Activated T-cell treated with anti-CD3 and anti-CD28 coated beads for 4 hours (primary cell): ENCODE measurements at places on chromosomes 16 and 17.
A peak's percentile ranks its signal among the peaks of the same experiment; 100 is the strongest.

GRCh38 chr16:89442990-89443726 is 47.2 kb downstream of the ANKRD11 start:
- no peak for DNase-seq

GRCh38 chr16:23146877-23147601 is 2.2 kb downstream of the USP31 start:
- DNase-seq: no peak

- no peak for DNase-seq
Measured at GRCh38 chr16:55435387-55435786, 43.6 kb upstream of the MMP2 start.

- no peak for DNase-seq
Measured at GRCh38 chr17:29124135-29124924, 55.9 kb downstream of the MYO18A start.

- no peak for DNase-seq
Measured at GRCh38 chr17:350706-351448, 1.7 kb downstream of the RPH3AL start.

DNA sequence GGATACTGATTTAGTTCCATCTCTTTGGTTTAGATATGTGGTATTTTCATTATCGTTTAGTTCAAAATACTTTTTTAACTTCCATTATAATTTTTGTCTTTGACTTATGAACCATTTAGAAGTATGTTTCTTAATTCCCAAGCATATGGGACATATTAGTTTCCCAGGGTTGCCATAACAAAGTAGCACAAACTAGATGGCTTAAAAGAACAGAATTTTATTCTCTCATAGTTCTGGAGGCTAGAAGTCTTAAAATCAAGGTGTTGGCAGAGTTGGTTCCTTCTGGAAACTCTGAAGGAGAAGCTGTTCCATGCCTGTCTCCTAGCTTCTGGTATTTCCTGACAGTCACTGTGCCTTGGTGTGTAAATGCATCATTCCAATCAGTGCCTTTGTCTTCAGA is 291.5 kb upstream of the AXIN2 start:
- DNase-seq: no peak

- no peak for DNase-seq
Measured at GRCh38 chr16:68088130-68088972, 3.2 kb downstream of the NFATC3 start.

DNA sequence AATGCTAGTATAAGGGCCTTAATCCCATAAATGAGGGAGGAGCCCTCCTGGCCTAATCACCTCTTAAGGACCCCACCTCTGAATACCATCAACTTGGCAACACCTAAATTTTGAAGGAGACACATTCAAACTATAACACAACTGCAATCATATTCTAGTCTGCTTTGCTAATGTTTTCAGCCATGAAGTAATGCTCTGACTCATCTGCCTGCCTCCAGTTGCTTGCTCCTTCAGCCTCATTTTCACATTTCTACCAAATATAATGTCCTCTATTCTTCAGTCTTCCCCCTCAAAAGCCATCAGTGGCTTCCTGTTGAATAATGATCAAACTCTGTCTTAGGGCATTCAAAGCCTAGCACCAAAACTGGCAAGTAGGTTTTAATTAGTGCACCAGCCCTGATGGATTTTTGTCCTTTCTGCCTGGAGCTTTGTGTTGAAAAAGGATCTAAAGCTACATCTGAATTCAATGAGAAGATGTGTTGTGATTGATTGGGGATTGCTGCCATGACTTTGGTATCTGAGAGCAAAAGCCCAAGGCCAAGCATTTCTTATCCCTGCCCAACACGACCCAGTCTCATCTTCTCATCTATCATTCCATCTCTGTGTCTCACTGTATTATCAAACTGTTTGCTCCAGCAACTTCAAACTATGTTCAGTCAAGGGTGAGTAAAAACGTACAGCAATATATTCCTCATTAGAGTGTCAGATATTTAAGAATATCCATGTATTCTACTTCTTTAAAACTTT is 140.8 kb upstream of the ELAC2 start:
- DNase-seq: no peak

- no peak for DNase-seq
Measured at GRCh38 chr17:65696739-65697394, 135.4 kb upstream of the AXIN2 start.

DNA sequence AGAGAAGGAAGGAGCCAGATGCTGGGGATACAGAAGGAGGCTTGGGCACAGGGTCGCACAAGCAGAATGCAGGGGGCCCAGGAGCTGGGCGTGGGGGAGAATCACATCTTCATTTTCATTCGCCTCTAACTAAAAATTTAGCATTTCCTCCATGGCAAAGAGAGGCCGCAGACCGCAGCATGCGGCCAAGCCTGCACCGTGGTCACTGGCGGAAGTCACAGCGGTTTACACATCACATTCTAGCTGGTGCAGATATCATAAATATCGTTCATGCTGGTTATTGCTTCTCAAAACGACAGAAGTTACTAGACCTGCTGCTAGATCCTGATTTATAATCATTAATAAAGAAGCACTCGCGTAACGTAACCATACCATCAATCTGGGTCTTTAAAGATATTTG is 162.0 kb downstream of the NTN1 start:
- no peak for DNase-seq

- peak; percentile 41 for DNase-seq
Measured at GRCh38 chr16:660459-661183, 7.3 kb upstream of the RHOT2 start.

DNA sequence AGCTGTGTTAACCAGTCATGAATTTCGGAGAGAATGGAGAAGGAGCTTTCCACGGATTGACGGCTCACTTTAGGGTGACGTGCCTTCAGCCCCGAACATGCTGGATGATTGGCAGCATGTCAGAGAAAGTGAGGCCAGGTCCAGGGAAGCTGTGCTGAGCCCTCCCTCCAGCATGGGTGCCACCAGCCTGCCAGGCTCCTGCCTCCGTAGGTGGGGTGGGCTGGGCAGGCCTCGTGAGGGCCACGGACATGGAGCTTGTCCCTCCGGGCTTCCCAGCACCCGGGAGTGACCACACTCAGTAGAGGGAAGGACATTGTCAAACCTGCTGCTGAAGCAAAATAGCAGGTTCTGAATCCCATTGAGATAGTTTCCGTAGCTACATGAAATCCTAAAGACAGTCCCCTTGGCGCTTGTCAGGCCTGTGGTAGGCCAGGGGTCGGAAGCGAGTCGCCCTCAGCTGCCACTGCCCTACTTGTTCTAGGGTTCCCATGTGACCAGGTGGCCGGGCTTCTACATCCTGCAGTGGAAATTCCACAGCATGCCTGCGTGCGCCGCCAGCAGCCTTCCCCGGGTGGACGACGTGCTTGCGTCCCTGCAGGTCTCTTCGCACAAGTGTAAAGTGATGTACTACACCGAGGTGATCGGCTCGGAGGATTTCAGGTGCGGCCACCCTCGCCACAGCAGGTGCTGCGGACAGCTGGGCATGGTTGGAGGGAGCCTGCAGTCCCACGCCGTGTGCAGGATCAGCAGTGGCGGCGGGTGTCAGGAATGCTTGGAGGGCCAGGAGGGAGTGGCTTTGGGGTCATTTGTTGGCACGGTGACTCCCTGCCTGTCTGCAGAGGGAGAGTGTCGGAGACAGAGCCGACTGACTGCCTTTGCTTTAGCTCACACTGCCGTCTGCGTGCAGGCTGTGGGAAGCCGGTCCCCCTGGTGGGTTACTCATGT is 72.3 kb downstream of the SEC14L1 start:
- DNase-seq: no peak

DNA sequence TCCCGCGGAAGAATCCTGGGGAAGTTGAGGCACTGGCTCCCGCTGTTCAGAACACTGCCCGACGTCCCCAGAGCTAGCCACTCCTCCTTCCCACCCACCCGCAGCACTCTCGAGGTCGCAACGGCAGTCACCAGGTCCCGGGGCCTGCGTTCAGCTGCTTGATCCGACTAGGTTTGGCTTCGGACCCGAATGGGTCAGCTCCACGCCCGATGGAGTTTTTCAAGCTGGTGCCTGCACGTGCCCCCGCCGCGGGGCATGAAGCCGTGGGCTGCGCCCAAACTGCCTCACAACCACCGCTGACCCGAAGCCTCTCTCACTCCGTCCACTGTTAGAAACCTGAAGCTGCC is 12.4 kb upstream of the ODF4 start:
- no peak for DNase-seq

DNA sequence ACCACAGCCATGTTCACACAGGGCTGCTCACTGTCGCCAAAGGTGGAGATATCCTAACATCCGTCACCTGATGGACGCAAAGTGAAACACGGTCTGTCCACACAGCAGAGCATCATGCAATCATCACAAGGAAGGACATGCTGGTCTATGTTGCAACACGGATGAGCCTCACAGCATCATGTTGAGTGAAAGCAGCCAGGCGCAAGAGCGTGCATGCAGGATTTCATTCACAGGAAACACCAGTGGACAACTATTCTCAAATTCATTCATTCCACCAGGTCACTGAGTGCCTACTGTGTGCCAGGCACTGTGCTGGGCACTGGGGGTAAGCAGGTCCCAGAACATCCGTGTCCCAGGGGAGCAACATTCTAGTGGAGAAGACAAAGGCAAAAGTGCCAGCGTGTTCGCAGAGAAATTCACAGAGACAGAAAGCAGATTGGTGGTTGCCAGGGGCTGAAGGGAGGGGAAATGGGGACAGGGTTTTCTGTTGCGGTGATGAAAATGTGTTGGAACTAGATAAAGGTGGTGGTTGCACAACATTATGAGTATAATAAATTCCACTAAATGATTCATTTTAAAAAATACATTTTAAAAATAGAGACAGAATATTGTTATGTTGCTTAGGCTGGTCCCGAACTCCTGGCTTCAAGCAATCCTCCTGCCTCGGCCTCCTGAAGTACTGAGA is 22.7 kb upstream of the KCNJ12 start:
- DNase-seq: no peak

DNA sequence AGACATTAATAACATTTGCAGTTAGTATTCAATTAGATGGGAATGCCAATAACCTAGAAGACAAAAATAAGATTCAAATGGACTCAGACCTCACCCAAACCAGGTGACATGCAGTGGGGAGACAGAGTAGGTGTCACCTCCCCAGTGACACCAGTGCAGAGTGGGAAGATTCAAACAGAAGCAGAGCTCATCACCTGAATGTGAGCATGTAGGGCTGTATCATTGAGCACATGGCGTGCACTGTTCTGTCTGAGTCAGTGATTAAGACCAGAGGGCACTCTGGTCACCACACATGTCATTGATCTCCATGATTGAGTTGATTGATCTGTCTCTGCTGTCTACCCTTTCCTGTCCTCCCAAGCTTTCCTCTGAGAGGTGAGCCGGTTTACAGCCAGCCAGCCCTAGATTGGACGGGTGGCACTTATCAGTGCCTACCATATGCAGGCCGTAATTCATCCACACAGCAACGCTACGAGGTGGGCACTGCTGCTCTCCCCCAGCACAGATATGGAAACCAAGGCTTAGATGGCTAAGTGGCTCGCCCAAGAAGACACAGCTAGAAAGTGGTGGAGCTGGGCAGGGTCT is 34.0 kb downstream of the RHBDL3 start:
- no peak for DNase-seq

- no peak for DNase-seq
Measured at GRCh38 chr16:8110572-8111514, 479.5 kb downstream of the TMEM114 start.

- no peak for DNase-seq
Measured at GRCh38 chr16:9885876-9886275, 296.4 kb downstream of the GRIN2A start.

DNA sequence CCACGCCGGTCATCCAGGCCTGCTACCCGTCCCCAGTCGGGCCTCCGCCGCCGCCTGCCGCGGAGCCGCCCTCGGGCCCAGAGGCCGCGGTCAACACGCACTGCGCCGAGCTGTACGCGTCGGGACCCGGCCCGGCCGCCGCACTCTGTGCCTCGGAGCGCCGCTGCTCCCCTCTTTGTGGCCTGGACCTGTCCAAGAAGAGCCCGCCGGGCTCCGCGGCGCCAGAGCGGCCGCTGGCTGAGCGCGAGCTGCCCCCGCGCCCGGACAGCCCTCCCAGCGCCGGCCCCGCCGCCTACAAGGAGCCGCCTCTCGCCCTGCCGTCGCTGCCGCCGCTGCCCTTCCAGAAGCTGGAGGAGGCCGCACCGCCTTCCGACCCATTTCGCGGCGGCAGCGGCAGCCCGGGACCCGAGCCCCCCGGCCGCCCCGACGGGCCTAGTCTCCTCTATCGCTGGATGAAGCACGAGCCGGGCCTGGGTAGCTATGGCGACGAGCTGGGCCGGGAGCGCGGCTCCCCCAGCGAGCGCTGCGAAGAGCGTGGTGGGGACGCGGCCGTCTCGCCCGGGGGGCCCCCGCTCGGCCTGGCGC is 2.4 kb downstream of the HIC1 start:
- DNase-seq: no peak

GRCh38 chr17:39591958-39592954 is 15.5 kb downstream of the NEUROD2 start:
- DNase-seq: no peak

GRCh38 chr17:73591296-73592078 is 52.8 kb downstream of the SDK2 start:
- DNase-seq: peak; percentile 13

- no peak for DNase-seq
Measured at GRCh38 chr17:78329263-78330059, 30.4 kb downstream of the SOCS3 start.

- no peak for DNase-seq
Measured at GRCh38 chr17:54891176-54891821, 9.4 kb upstream of the TOM1L1 start.

GRCh38 chr16:1428511-1428910 is 2.4 kb upstream of the PERCC1 start:
- no peak for DNase-seq

GRCh38 chr17:54256401-54256929 is 433.7 kb downstream of the KIF2B start:
- DNase-seq: no peak

DNA sequence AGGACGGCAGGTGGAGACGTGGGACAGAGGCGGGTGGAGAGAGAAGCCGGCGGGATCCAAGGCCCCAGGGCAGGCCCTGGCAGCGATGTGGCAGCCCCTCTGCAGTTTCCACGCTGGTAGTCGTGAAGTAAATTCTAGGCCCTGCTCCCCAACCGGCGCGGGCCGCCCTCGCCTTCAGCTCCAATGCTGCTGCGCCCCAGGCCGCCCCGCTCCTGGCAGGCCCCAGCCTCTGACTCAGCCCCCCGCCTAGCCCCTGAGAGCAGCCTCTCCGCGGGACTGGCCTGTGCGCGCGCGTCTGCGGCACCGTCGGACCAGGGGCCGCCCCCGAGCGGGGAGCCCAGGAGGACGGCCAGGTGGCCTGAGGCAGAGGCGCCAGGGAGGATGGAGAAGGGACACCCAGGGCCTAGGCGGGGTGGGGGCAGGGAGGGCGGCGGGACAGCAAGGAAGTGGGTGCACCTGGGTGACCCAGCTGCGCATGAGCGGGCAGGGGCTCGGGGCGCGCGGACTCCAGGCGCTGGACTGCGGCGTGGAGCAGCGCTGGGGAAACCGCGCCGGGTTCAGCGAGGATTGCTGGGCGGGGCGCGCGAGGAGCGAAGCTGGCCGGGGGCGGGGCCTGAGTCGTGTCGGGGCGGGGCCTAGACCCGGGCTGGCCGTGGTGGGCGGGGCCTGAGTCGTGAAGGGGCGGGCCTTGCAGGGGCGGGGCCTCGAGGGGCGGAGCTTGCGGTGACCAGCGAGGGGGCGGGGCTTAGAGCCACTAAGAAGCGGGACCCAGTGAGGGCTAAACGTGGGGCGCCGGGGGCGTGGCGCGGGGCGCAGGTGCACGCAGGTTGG is 29.6 kb downstream of the ZNF778 start:
- peak; percentile 98 for DNase-seq
